ENCODE measurements at places on chromosomes 16 and 17. TPM values are rescaled to one million over a fixed set of nuclear protein-coding genes. Genes with fewer than 3 reads are reported as not detected.

TPSD1 gene
- total RNA-seq, result 0.51 TPM

PITPNM3 gene
- 7.2 TPM for total RNA-seq

GCGR gene
- total RNA-seq, result not detected

TTLL6 gene
- total RNA-seq, result not detected

CCL23 gene
- not detected for total RNA-seq

SLC26A11 gene
- total RNA-seq, result 9.2 TPM

VMO1 gene
- total RNA-seq, result 13.1 TPM

ATP2C2 gene
- 5.7 TPM for total RNA-seq

NOXO1 gene
- total RNA-seq, result 2.5 TPM

ATMIN gene
- 28.9 TPM for total RNA-seq

Measured in tongue (tissue), 3 donors.